ENCODE measurements at places on chromosomes 12 and 14. TPM values are rescaled to one million over a fixed set of nuclear protein-coding genes. Genes with fewer than 3 reads are reported as not detected.

POU6F1 gene
- total RNA-seq, result 8.8 TPM

KLRG1 gene
- total RNA-seq, result 4.5 TPM

AQP6 gene
- total RNA-seq, result 2.3 TPM

RPL10L gene
- total RNA-seq, result not detected

PZP gene
- 0.39 TPM for total RNA-seq

HOXC6 gene
- 6.6 TPM for total RNA-seq

CAPZA3 gene
- total RNA-seq, result not detected

MOAP1 gene
- 68.3 TPM for total RNA-seq

SPIC gene
- total RNA-seq, result not detected

SDS gene
- total RNA-seq, result 0.39 TPM

IGFBP6 gene
- total RNA-seq, result 149 TPM

ARHGAP9 gene
- 5.6 TPM for total RNA-seq

TSPAN9 gene
- total RNA-seq, result 28.3 TPM
